ENCODE measurements at places on chromosomes 16 and 17.

DNA sequence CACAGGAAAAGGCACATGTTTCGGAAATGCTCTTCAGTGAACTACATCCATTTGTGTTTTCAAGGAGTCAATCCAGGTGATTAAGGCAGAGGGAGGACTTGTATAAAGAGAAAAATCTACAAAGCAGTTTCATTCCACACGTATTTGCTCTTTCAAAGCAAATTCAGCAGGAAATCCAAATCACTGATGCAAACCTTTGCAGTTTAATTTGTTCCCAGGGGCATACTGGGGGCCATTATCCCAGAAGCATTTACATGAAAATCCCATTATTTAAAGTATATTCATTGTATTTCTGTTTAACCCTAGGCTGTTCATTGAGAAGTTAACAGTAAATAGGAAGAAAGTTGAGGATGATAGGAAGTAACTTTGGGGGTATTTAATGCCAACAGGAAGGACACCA, 147.9 kb downstream of the PMP22 start:
- DNase-seq = no peak

DNA sequence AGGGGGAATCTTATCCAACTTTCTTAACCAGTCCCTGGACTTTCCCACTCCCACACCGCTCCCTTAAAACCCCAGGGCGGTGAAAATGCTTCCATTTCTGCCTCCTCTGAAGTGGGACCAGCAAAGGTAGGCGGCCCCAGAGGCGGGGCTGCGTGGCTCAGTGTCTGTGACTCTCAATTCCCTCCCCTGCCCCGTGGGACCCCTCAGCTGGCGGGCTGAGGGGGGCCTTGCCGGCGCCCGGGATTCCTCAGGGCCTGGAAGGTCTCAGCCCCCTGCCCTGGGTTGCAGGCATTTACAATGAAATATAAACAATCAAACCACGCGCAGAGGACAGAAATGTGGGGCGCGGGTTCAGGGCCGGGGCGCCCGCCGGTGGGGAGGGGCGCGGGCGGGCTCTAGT, 3.6 kb downstream of the SOST start:
- no peak for DNase-seq

- DNase-seq = no peak
Observed at GRCh38 chr16:63372815-63373214, 1336.6 kb upstream of the CDH8 start.

GRCh38 chr17:40724656-40725055, 21.1 kb upstream of the KRT24 start:
- no peak for DNase-seq

DNA sequence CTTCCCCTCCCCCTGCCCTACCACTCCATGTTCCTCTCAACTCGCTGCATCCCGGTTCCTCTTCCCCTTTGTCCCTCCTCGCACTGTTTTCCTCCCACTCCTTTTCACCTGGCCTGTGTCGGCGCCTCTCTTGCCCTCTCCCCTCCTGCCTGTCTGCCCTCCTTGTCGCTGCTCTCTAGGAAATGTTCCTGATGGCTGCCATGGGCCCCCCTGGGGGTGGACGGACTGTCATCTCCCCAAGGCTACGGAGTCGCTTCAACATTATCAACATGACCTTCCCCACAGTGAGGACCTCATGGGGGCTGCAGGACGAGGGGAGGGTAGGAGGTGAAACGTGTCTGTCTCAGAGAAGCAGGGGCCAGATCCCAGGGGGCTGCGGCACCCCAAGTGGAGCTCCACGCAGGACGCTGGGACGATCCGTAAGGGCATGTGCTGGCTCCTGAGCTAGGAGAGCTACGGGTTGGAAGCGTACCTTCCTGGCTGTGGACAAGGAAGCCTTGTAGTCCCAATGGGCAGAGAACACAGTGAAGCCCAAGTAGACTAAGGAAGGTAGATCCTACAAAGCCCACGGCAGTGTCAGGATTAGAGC, 39.8 kb upstream of the KDM6B start:
- no peak for DNase-seq

- DNase-seq = no peak
Observed at GRCh38 chr16:180101-180675, at the start of gene HBQ1. Gene HBQ1 (plus strand): TSS chr16:180459. CDS start chr16:180487, 28 bp downstream.

GRCh38 chr16:81544261-81544660, 99.7 kb downstream of the CMIP start:
- DNase-seq = no peak

DNA sequence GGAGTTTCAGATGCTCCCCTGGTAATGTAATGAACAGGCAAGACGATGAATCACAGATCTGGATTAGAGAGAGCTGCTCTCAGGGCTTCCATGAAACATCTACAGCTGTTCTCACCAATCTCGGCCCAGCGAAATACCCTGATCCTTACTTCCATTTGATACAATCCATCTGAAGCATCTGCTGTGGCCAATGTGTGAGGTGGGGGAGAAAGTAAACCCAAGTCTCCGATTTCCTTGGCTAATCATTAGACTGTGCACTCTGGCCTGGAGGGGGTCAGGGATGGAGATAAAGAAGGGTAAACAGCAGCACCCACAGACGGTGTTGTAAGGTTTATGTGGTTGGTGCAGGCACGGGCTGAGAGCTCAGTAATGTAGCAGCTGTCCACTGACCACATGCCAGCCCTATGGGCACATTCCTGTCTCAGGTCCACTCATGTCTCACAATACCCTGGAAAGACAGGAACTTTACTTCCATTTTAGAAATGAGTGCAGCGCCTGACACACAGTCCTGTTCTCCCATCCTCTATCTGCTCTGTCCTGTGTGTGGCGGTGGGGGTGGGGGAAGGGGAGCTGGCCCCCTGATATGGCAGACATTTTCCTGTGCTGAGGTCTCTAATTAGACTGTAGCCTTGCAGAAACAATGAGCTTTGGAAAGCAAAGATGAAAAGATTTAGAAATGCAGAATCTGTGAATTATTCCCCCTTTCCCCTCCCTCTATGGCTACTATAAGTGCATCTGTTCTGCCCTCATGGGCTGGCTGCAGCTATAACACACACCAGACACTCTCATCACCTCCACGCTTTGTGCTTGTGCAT, 48.3 kb upstream of the ERN1 start:
- no peak for DNase-seq

DNA sequence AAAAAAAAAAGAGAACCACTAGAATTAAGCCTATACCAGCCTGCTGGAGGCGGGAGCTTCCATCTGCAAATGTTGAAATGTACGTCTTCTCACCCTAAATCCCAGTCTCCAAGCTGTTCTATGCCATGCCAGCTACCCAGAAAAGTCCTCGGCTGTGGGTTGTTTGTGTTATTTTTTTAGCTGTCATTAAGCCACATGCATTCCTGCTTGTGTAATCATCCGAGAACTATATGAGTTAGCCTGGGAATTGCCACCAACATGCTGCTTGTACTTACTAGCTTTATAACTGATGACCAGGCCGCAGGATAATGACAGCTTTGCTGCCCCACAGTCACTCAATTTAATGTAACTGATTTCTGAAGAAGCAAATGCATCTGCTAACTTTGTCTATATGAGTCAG, 313.9 kb upstream of the SALL1 start:
- no peak for DNase-seq

DNA sequence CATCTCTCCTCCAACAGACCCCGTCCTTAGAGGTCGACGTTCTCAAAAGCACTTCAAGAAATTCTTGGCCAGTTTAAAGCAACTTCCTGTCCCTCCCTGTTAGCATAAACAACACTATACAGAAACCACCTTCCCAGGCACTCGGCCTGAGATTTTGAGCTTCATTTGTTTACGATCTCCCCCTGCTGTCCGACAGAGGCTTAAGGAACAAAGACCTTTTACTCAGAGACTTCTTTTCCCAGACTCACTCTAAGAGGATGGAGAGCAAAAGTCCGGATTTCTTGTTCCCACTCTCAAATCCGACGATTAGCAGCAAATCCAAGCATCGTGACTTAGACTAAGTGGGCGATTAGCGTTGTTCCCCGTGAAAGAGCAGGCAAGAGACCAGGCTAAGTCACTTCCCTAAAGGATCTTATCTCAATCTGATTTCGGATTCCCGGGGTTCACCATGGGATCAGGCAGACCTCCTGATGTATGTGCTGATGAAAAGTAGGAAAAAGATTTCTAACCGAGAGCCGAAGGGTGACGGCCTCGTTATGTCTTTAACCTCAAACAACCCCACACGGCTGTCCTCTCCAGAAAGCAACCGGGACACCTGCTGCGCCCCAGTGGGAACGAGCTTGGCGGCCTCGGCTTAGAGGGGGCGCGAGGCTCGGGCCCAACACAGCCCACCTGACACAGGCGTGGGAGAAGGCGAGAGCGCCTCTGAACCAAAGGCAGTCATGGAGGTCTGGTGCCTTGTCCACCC, 598 bp downstream of the INPP5K start:
- no peak for DNase-seq

DNA sequence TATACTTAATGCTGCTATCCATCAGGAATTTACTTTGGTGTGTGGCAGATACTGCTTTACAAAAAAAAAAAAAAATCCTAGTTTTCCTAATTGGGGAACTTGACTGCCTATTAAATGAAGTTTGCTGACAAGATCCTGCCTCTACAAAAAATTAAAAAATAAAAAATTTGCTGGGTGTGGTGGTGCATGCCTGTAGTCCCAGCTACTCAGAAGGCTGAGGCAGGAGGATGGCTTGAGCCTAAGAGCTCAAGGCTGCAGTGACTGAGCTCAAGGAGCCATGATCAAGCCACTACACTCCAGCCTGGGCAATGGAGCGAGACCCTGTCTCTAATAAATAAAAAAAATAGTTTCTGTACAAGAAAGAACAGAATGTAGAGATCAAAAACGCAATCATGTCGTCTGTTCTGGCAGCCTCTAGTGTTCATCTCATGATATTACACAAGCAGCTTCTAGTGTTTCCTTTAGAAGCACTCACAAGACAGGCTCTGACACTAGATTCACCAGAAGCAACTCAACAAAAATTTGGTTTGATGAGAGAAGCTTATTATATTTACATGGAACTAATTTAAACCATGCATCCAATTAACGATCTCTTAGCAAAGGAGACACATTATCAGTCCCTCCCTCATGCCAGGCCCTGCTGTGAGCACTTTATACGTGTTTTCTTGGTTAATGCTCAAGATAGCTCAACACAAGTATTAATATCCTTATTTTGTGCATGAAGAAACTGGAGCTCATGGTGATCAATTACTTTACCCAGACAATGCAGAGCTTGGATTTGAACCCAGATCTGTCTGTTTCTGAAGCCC, 6.8 kb upstream of the KRTAP17-1 start:
- DNase-seq = no peak

DNA sequence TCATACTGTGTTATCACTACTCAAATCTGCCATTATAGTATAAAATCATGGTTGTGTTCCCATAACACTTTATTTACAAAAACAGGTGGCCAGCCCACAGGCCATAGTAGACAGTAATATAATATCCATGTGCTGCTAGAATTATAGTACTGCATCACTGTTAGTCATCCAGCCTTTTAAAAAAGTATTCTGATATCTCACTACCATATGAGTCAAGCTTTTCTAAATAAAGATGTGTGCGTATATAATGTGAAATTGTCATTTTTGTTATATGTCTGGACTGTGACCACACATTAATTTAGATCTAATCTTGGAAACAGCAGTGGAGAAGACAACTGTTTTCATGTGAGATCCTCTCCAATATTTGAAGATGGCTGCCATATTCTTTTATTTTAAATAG, 1049.1 kb upstream of the GOT2 start:
- no peak for DNase-seq

GRCh38 chr16:9425236-9425635, 333.8 kb downstream of the HAPSTR1 start:
- no peak for DNase-seq

DNA sequence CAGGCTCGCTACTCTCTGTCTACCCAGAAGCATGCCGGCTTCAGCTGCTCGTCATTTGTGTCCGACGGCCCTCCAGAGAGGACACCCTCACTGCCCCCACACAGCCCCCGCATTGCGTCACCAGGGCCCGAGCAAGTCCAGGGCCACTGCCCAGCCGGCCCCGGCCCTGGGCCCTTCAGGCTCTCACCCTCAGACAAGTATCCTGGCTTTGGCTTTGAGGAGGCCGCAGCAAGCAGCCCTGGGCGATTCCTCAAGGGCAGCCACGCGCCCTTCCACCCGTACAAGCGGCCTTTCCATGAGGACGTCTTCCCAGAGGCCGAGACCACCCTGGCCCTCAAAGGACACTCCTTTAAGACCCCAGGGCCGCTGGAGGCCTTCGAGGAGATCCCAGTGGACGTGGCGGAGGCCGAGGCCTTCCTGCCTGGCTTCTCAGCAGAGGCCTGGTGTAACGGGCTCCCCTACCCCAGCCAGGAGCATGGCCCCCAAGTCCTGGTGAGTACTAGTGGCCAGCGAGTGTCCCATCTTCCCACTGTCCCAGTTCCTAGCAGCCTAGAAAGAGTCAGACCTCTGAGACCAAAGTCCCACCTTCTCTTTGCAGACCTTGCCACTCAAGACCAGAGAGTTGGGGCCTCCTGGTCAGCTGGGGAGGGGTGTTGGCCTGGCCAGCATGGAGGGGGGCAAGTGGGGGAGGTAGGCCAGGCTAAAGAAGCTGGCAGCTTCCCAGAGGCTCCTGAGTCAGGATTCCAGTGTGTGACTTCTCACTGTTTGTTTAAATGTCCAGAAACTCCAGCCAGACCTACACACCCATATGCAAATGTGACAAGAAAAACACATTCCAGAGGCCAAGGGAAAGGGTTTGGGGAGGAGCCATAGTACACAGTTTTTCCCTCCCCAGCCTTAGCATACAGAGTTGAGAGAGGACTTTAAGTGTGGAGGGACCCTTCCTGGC, 18.6 kb downstream of the FOXN1 start:
- no peak for DNase-seq

- peak; percentile 50 for DNase-seq
Observed at GRCh38 chr17:58006560-58006923, 504 bp downstream of the SRSF1 start.

GRCh38 chr16:13594823-13595222, 325.1 kb upstream of the ERCC4 start:
- no peak for DNase-seq

DNA sequence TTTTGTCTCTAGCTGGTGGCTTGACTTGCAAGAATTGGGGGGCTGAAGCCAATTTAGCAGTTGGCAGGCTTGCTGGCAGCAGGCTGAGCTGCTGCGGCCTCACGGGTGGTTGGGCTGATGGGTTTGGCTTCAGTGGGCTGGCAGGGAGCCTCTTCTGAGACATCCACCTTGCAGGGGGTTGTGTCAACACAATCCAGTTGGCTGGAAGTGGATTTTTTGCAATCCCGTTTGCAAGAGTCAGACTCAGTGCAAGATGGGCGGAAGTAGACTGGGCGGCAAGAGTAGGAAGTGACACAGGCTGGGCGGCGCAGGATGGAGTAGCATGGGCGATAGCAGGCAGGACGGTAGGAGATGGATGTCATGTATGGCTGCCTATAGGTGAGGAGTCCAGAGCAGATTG, 1.5 kb downstream of the KRTAP16-1 start:
- DNase-seq = no peak

GRCh38 chr17:76270770-76271668, 5.9 kb downstream of the UBALD2 start:
- DNase-seq = no peak
